Right renal pelvis (tissue), 4 donors: ENCODE measurements at places on chromosomes 16 and 17. TPM values are rescaled to one million over a fixed set of nuclear protein-coding genes. Genes with fewer than 3 reads are reported as not detected.

The CDH1 gene
- polyA plus RNA-seq: 98.3 TPM

- DNase-seq: no peak
Observed at GRCh38 chr17:74082886-74083285, 120.6 kb upstream of the RPL38 start.

DNA sequence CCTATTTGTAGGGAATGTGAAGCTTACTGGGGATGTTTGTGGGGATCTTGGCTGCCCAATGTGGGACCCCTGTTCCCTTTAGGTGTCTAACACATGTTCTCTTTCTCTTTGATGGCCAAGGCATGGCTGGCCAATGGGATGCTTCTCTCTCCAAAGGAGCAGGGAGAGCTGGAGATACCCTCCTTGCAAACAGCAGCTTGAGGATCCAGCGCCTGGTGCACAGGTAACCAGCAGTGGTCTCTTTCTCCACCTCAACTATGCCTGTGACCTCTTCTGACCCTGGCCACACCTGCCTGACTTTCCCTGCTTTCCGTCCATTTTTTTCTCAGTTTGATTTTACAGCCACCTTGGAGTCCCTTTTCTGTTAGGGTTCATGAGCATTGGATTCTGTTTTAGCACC is 16.8 kb upstream of the NKD1 start:
- no peak for DNase-seq

The PIGW gene
- polyA plus RNA-seq: 13.1 TPM

DNA sequence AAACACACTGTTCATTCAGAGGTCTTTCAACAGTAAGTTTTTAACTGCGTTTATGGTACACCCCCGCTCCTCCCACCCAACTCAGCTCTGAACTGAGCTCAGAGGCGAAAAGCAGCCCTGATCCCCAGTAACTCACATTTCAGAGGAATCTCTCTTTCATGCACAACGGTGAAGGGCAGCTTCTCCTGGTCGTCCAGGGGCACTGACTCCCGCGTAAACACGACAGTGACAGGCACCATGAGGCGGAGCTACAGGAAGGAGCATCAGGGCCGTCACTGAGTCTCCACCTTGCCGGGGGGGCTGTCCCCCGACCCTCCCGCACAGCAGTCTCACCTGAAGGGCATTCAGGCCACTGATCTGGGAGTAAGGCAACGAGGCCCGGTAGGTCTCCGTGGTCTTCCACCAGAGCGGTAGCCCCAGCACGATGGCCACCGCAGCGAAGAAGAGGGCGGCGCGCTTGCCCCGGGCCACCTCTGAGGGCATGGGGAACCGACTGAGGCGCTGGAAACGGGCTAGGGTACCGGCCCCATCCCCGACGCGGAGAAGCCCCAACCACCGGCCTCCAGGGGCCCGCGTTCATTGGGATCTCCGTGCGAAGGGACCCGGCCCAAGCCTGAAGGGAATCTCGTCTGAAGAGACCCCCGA is 486 bp downstream of the PIGS start:
- no peak for DNase-seq

DNA sequence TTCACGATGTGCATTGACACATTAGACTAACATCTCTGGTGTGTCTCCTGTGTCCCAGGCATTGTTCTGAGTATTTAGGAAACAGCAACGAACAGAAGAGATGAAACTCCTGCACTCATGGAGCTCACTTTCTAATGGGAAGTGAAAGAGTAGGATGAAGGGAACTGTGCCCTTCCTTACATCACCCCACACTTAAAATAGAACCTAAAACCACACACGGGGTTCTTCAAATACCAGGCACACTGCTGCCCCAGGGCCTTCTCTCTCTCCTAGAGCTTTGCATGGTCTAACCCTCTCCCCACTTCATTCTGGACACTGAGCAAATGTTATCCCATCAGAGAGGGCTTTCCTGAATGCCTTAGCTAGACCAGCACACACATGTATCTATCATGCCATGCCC is 33.7 kb downstream of the TRIM25 start:
- DNase-seq: no peak

- no peak for DNase-seq
Observed at GRCh38 chr17:29246628-29247027, at the start of gene CRYBA1. TSS of gene CRYBA1 (plus strand) at chr17:29246859. CDS start at chr17:29246864, 5 bp downstream.

DNA sequence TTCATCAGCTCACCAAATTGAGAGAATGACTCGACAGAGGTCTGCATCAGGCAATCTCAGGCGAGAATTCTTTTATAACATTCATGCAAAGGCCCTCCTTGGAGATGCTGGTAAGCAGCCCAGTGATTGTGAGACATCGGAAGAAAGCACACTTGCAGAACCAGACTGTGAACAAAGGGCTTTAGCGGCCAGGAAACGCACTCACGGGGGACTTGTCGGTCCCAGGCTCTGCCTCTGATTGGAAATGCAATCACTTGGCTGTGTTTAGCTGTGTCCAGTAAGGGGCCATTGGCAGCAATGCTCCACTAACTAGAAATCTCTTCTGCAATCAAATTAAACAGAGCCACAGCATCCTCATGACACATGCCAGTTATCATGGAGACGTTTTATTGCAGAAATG is 226.7 kb upstream of the CDH13 start:
- no peak for DNase-seq

GRCh38 chr17:50297407-50297865 is 23.2 kb downstream of the TMEM92 start:
- no peak for DNase-seq

DNA sequence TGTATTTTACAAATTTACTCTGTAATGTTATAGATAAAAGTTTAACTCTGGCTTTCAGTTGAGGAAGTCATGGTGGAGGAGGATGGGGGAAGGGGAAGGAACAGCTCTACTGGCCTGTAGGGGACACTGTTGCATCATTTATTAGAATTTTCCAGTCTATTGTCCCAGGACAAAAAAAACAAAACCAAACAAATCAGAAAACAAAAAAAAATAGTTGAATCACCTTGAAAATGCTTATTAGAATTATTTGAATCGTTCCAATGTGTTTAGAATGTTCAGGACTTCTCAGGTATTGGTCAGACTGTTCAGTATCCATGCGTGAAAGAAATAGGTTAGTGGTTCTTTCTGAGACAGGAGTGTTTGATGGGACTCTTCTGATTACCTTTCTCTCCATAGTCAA is 242.0 kb downstream of the FTO start:
- DNase-seq: peak; percentile 14

DNA sequence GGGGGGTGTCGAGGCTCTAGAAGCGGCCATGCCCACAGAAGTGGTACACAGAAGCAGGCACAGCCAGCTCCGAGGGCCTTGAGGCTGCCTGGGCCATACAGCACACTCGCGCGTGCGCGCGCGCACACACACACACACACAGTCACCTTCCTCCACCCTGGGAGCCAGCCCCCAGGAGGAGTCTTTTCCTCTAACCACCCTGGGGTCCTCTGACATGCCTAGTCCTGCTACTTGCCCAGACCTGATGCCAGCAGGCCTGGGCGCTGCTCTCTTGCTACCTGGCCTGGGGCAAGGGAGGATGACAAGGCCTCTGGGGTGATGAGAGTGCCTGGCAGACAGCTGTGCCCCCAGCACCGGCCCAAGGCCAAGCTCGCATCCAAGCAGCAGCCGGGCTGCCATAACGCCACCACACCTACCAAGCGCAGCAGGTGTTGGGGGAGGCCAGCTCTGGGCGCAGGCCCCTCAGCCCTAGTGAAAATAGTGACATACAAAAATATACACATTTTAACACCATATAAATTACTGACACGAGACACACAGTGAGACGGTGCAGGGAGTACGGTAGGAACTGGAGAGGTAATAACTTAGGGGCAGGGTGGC is 41.1 kb downstream of the TSC2 start:
- no peak for DNase-seq

DNA sequence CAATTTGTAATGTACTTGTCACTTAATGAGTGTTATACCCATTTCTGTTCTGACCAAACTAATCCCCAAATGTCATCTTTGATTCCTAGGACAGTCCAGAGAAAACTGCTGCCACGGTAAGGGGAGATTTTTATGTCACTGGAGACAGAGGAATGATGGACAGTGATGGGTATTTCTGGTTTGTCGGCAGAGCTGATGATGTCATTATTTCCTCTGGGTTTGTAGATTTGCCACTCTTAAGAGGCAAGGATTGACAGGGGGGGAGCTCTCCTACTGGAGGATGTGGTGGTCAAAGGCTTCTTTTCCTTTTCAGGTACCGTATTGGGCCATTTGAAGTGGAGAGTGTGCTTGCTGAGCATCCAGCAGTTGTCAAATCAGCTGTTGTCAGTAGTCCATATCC is 12.5 kb downstream of the THUMPD1 start:
- DNase-seq: no peak

DNA sequence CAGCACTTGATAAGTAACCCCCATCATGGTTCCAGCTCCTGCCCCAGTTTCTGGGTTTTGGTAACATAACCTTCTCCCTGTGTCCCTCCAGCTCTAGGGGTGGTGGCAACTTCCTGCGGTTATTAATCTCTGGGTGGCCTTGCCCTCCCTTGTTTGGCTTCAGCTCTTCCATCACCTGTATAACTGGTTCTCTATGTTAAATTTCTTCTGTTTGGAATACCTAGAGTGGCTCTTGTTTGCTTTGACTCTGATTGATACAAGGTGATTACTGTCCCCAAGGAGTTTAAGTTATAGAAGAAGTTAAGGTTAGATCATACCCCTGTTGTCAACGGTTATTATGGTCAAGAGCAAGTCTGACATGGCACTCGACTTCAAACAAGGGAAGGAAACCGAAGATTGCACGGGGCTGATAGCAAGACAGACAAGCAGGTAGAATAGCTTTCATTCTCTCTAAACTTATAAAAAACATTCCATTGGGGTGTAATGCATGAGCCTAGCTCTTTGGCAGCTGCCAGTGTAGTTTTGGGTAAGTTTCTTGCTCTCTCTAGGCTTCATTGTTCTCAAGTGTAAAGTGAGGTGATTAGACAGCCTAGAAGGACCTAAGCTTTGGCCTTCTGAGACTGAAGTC is 11.0 kb upstream of the CCR7 start:
- DNase-seq: no peak

The TBC1D26 gene
- 0.40 TPM for polyA plus RNA-seq

GRCh38 chr17:64042700-64043485 is 22.5 kb upstream of the ICAM2 start:
- DNase-seq: no peak

DNA sequence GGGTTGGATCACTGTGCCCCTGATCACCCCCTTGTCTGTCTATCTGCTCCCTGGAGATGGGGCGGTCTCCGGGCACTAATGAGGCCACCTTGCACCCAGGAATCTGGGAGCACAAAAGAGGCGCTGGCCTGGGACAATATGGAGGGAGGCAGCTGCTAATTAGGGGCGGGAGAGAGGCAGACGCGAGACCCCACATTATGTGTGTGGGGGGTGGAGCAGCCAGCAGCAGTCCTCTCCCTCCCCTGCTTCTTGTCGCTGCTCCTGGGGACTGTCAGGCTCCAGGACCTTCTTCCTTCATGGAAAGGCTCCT is 324 bp upstream of the HCRT start:
- DNase-seq: no peak

The EFCAB13 gene
- 7.4 TPM for polyA plus RNA-seq

DNA sequence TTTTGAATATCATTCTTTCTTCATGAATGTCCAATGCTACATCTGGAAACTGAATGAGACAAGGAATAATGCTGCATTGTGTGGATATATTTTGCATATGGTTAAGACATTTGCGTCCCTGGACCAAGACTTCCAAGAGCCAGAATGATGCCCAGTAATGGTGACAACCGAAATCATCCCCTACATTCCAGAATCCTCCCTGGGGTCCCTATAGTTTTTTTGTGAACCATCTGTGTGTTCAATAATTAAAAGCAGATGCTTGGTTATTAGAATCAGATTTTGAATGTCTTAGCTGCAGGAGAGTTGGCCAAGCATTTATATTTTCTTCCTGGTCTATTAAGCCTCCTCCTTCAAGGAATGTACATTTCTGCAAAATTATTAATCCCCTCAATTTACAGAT is 426.7 kb upstream of the CDH8 start:
- no peak for DNase-seq

DNA sequence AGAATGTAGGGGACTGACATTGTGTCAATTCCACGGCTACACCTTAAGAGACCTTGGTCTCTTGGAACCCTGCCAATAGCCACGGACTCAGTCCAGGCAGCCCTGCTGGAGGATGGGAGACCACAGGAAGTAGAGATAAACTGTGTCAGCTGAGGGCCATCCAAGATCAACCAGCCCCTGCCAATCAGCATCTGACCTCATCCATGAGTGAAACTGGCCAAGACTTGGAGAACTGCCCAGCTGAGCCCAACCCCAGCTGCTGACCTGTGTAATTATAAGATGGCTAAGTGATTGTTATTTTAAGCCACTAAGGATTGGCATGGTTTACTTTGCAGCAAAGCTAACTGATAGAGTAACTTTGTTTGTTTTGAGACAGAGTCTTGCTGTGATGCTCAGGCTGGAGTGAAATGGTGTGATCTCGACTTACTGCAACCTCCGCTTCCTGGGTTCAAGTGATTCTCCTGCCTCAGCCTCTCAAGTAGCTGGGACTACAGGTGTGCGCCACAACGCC is 13.3 kb upstream of the YWHAE start:
- DNase-seq: no peak

The B4GALNT2 gene
- 0.38 TPM for polyA plus RNA-seq

DNA sequence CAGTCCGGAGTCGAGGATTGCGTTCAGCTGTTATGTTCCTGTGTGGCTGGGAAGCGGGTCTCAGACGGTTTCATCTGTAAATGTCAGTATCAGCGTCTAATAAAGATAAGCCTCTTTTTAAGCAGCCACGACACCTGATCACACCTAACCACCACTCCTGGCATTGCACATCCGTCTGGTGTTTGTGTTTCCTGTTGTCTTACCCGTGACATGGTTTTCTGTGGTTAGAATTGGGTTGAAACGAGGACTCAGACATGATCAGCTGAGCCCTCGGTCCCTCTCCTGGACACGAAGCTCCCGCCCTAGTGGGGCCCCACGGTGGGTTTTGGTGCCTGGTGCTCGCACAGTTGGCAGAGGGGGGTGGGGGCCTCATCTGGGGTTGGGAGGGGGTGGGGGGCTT is 18.3 kb downstream of the CPNE7 start:
- no peak for DNase-seq

GRCh38 chr17:48878920-48879898 is 13.4 kb upstream of the ATP5MC1 start:
- peak; percentile 67 for DNase-seq

DNA sequence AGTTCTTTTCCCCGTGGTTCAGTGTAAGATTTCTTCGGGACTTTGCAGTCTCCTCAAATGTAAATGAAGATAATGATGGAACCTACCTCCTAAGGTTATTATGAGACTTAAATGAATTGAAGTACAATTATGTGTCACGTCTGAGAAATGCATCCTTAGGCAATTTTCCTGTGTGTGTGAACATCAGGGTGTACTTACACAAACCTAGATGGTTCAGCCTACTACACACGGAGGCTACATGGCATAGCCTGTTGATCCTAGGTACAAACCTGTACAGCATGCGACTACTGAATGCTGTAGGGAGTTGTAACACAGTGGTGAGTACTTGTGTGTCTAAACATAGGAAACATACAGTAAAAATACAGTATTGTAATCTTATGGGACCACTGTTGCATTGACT is 1.1 kb upstream of the FAM20A start:
- no peak for DNase-seq

- no peak for DNase-seq
Observed at GRCh38 chr16:70683146-70683944, 2.5 kb downstream of the MTSS2 start.

GRCh38 chr16:15427648-15428239 is 6.6 kb upstream of the BMERB1 start:
- no peak for DNase-seq
